ENCODE measurements at places on chromosomes 3 and 15. TPM values are rescaled to one million over a fixed set of nuclear protein-coding genes. Genes with fewer than 3 reads are reported as not detected.

Gene GPR87
- total RNA-seq, result 1.6 TPM

Gene GOLGA6D
- 4.0 TPM for total RNA-seq

Gene LRRC31
- not detected for total RNA-seq

Gene SMCO1
- 0.10 TPM for total RNA-seq

Gene CHRFAM7A
- total RNA-seq, result 3.3 TPM

Gene ZNF774
- total RNA-seq, result 2.7 TPM

Gene PLA2G4D
- total RNA-seq, result 0.92 TPM
